ENCODE measurements at places on chromosomes 5 and 9. TPM values are rescaled to one million over a fixed set of nuclear protein-coding genes. Genes with fewer than 3 reads are reported as not detected.

GRCh38 chr5:75551471-75551870 lies 39.8 kb downstream of the POLK start:
- DNase-seq, result peak; percentile 46

DNA sequence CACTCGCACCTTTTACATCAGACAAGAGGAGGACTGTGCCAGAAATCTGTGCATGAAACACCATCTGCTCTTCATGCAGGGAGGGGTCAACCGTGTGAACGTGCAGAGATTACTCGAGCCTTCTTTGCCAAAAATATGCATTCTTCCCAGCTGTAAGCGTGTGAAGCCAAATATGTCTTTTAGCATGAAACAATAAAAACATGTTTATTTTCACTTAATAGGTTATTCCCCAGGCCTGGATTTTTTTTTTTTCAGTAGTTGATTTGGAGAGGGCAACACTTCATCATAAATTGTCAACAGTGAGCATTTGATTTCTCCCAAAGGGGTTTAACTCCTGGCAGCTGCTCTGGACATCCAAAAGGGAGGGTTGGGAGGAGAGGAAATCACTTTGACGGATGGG lies 23.8 kb downstream of the PLAC8L1 start:
- no peak for DNase-seq

DNA sequence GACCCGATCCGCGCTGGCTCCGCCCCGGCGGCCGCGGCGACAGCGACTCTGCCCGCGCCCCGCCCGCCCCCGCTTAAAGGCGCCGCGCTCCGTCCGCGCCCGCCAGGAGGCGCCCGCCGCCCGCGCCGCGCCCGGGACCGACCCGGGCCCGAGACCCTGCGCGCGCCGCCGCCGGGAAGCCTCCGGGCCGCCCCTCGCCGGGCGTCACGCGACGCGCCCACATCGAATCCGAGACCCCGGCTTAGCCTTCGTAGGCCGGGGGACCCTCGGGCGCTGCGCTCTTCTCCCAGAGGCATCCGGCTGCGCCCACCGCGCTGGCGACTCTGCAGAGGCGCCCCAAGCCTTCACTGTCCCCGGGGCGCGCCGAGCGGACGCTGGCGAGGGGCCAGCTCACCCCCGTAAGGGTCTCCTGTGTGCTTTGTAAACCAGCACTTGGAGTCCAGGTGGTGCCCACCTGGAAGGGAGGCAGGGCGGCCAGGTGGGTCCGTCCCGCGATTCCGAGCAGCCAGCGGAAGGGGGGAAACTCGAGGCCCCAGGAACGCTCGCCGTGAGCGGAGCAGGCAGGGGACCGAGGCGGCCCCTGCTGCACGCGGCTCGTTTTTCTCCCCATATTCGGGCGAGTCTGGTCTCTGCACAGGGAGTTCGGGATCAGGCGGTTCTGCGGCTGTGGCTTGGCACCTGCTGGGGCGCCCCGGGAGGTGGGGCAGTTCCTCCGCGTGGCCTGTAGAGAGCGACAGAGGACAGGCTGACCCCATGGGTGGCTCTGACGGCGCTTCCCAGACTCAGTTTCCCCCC lies 423 bp upstream of the ABCA2 start:
- DNase-seq, result peak; percentile 47

GRCh38 chr9:101139082-101139481 lies 110.6 kb downstream of the PLPPR1 start:
- no peak for DNase-seq

- DNase-seq, result no peak
These were observed 132.4 kb downstream of the GABBR2 start for GRCh38 chr9:98576354-98576753.

DNA sequence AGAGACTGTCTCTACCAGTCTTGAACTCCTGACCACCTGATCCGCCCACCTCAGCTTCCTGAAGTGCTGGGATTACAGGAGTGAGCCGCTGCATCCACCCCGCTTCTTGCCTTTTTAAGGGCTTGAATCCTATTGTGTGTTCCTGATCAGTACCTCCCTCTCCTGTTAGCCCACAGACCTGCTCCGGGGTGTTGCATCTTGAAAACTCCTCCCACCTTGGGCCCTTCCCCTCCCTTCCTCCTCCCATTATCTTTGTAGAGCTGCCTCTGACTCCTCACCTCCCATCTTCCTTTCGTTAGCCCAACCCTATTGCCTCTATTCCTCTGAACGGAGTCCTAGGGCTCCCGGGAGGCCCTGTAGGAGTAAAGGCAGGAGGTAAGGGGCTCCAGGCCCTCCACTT lies 48.5 kb upstream of the NEK6 start:
- DNase-seq, result no peak

- DNase-seq, result peak; percentile 98
These were observed 132.7 kb upstream of the TNC start for GRCh38 chr9:115250621-115251032.

IFNA10 gene
- not detected for total RNA-seq

MEF2C gene
- total RNA-seq, result not detected

KIF12 gene
- total RNA-seq, result 1.6 TPM

ALDOB gene
- total RNA-seq, result not detected

WNK2 gene
- 12.8 TPM for total RNA-seq

UBE2QL1 gene
- total RNA-seq, result not detected
